ENCODE measurements at places on chromosomes 13 and 19.

GRCh38 chr19:17718947-17719711 lies at the start of gene MAP1S:
MAP1S (plus strand) TSS chr19:17719480; CDS start chr19:17719503, 23 bp downstream.
- peak; percentile 51 for DNase-seq

GRCh38 chr19:35126624-35126959 lies 8.3 kb downstream of the LGI4 start:
- no peak for DNase-seq

GRCh38 chr13:110641055-110642015 lies 26.0 kb downstream of the NAXD start:
- no peak for DNase-seq

DNA sequence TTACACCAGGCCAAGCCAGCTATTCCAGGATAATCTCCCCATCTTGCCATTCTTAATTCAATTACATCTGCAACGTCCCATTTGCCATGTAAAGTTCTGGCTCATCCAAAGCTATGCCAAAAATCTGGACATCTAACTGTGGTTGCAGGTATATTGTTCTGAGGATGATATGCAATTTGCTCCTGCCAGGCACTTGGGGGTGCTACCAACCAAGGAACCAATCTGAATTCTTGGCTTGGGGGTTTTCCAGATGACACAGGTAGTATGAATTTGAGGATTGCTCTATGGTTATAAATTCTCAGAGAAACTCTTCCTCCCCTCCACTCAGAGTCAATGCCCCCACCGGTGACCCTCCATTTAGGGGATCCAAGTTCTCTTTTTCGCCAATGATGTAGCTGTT lies 33.0 kb downstream of the CRYL1 start:
- no peak for DNase-seq

DNA sequence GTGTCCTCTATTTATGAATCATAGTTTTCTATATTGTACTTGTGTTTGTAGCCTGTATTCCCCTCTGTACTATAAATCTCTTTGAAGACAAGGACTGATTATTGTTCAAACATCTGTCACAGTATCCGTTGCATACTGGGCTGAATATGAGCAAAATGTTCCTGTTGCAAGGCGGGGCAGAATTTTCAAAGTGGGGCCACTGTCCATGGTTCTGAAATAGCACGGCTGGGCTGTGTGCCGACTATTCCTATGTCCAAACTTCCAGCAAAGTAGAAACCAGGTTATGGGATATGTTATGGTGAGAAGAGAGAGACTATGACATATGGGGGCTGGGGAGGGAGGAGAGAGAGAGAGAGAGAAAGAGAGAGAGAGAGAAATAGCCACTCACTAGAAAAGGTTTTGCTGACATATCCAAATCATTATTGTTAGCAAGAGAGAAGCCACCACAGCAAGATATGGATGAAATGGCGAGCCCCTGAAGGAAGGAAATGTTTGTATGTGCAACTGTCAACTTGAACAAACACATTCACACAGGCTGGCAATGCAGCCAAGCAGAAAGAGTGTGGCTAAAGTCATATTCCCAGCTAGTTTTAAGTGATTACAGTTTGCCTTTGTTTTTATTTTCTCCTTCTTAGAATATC lies 107.0 kb upstream of the GPR12 start:
- DNase-seq = peak; percentile 35

DNA sequence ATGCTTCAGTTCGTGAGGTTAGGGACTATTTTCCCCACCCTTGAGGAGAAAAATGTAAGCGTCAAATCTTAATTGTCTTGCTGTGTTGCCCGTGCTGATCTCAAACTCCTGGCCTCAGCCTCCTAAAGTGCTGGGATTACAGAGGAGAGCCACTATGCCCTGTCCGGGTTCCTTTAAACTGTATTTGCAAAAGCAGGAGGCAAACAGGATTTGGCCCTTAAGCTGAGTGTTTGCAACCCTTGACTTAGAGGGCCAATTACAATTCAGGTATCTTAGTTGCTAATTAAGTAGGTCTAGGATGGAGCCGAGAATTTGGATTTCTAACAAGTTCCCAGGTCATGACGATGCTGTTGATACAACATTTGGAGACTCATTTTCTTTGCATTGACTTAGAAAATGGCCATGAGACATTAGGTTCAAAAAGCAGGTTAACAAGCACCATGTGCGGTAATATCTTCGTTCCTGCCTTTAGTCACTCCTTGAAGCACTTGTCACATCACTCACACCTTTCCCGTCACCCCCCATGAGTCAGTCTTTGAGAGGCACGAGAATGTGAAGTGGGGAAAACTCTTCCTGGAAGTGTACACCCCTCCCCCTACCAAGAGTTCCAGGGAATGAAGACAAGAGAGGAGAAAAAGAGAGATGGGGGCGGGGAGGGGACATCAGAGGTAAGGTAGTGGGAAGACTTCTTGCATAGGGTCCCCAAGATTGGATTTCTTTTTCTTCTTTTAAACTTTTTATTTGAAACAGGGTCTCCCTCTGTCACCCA lies 2.6 kb downstream of the NAPSA start:
- peak; percentile 40 for DNase-seq

DNA sequence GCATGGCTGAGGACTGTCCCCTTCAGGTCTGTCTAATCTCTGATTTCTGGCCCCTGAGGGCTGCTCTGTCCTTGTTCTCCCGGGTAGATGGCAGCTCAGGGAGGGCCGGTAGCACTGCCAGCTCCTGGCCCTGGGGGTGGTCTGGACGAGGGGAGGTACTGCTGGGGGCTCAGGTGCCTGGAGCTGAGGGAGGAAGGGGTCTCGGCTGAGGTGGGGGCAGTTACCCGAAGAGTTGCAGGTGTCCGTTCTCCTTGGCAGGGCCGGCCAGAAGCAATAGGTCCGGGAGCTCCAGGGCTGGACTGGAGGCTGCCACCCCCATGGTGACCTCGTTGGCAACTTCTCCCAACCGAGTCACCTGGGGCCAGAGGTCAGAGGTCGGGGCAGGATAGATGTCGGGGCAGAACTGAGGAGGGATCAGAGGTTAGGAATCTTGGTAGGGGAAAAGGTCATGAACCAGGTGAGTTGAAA lies 1.2 kb upstream of the EMC10 start:
- no peak for DNase-seq

DNA sequence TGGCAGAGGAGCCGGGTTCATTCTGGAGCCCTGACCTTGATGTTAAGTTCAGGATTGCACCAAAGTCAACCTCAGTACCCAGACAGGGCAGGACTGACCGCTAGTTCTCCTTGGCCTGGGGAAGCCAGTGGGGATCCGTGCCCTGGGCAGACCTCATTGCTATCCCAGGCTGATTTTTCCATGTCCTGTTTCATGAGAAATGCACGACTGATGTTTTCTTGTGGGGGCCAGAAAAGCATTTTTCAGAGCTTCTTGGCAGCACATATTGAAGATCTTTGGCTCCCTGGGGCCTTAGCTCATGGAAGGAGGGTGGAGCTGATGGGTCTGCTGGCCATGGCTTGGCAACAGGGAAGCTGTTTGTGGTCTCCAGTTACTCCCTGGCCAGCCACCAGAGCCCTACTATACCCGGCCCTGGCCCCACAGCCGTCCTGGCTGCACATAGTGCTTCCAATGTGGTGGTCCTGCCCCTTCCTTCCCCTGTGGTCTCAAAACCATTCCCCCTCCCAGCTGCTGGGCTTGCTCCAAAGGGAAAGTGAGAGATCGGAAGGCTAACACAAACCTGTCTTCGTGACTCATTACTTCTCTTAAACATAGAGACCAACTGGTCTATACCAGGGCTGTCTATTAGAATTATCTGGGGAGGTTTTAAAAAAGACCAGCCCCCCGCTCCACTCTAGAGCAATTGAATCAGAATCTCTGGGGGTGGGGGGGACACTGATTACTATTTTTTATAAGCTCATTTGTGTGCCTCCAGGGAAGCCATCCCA lies 11.2 kb downstream of the IL17D start:
- no peak for DNase-seq

DNA sequence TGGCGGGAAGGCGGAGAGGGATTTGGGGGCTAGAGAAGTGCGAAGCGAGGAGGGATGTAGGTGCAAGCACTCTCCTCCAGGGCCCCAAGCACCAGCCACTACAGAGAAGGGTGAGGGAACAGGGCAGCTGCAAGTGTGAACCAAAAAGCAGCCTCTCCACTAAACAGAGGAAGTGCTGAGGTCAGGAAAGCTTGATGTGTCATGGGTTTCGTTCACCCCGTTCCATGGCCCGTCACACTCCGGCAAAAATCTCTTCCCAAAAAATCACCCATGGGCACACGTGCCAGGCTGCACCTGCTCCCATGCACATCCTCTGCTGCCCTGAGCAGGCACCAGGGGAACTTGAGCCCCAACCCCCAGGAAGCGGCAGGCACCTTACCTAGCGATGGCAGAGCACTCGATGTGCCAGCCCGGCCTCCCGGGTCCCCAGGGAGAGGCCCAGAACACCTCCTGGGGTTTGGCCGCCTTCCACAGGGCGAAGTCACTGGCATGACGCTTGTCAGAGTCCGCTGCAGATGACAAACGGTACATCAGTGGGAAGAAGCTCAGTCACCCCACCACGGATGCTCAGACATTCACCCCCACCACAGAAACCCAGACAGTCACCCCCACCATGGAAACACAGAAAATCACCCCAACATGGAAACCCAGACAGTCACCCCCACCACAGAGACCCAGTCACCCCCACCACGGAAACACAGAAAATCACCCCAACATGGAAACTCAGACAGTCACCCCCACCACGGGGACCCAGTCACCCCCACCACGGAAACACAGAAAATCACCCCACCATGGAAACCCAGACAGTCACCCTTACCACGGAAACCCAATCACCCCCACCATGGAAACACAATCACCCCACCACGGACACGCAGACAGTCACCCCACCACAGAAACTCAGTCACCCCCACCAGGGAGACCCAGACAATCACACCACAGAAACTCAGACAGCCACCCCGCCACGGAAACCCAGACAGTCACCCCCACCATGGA lies 29.0 kb downstream of the CARS2 start:
- DNase-seq = no peak

GRCh38 chr19:13459351-13459750 lies 46.9 kb downstream of the CACNA1A start:
- DNase-seq = no peak
